ENCODE measurements at places on chromosomes 16 and 17.

GRCh38 chr16:30354423-30355143 lies 525 bp downstream of the CD2BP2 start:
- no peak for DNase-seq

DNA sequence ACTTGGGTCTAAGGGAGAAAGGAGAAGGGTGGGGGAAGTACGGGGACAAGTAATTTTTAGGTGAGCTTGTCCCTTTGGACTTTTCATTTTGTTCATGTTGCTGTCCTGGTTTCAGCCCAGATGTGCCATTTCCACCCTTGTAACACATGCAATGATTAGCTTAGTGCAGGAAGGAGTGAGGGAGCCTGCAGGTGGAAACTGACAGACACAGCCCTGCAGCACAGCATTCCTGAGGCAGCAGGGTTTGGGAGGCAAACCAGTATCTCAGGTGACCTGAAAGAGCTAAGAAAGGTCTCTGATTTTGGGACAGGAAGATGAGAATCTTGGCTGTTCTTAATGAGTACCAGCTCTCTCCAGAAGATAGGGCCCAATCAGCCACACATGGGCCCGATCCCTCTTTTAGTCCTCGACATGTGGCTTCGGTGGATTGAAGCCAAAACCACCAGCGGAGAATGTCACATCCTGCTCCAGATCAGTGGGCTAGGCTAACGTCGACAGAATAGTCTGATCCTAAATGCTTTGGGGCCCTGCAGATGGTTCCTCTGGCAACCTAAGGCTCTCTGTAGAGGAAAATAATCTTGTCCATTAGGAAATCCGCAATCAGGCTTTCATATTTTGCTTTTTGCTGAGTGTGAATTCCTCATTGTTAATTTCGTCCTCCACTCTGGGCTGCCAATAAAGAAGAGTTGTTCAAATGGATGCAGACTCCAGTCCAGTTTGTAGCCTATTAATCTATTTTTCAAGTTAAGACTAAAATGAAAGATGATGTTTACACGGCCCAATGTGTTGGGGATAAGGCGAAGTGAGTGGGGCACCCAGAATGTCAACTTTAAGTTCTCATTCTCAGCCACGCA lies 3.8 kb upstream of the RNF157 start:
- no peak for DNase-seq

DNA sequence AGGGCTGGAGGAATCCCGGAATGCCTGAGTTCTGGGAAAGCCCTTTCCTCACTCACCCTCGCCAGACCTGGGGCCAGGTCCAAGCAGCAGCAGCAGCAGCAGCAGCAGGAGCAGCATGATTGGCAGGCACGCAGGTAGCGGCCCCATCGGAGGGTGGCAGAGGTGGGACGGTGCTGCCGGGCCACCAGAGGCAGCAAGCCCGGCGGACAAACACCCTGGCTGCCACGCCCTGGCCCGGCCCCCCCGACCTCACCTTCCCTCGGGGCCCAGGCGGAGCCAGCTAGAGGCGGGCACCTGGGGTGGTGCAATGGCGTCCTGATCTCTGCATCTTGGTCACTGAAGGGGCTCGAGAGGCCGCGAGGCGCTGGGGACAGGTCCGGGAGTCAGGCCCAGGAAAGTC lies 122.4 kb downstream of the LAT start:
- DNase-seq, result no peak

DNA sequence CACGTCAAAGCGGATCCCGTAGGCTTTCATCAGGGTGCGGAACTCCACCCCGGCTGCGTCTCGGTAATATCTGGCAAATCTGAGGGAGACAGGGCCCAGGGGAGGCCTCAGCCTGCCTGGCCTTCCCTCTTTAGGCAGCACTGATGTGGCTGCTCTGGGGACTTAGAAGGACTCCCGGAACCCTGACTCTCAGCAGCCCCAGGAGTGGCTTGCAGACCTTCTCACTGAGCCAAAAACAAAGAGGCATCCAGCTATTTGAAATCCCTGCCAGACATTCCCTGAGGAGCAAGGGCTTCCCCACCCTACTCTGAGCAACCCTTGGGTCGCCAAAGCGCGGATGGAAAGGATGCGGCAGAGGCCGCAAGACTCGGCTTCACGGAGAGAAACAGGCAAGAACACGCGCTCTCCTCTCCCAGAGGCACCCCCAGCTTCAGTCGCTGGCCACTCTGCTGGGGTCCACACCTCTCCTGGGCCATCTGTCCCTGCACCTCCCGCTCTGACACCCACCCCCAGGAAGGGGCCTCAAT lies 7.9 kb downstream of the P2RX5 start:
- no peak for DNase-seq

GRCh38 chr17:45992175-45992574 lies 6.9 kb upstream of the STH start:
- no peak for DNase-seq

GRCh38 chr16:88999457-89000206 lies 22.6 kb upstream of the CBFA2T3 start:
- DNase-seq, result peak; percentile 7

DNA sequence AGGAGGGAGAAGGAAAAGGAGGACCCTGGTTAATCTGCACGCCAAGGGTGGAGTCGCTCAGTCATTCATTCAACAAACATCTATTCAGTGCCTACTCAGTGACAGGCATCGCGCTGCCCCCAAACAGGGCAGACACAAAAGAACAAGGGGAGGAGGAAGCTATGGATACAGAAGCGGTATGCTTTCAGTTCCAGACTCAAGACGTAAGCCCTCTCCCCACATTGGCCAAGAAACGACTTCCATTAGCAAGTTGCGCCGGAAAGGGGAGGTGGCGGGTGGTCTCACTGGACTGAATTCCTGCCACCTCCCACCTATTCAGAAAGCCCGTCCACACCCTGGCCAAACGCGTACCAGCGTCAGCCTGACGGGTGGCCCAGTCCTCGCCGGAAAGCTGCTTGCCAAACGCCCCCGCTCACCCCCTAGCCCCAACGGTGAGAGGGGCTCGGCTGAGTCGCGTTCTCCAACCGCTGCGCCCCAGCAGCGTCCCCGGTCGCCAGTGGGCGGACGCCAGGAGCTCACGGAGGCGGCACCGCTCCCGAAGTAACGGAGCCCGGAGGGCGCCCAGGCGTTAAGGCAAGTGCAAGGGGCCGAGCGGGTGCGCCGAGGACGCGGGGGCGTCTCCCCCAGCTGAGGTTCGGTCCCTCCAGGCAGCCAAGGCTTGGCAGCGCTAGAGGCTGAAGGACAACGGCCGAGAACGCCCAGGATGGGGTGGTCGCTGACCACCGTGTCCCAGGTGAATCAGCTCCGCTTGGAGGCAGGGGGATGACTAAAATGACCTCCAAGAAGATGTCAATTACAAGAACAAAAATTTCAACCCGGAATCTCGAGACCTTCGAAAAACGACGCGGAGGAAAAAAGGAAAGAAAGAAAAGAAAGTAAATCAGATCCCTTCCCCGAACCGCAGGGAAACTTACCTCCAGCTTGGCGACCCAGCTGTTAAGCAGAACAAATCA lies 470.7 kb downstream of the SOX9 start:
- peak; percentile 41 for DNase-seq

DNA sequence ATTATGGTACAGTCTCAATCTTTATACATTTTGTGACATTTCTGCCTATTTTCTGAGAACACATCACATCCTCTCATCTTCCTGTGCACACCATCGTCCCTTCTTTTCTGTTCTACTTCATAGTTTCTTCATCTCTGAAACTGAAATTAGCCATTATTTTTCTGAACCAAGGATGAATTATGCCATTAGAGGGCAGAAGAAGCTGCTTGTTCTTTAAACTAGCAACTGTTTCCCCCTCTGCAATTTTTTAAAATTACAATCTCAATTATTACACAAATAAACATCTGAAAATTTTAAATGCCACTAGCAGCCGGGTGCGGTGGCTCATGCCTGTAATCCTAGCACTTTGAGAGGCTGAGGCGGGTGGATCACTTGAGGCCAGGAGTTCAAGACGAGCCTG lies 41.3 kb downstream of the RBBP6 start:
- peak; percentile 36 for DNase-seq

DNA sequence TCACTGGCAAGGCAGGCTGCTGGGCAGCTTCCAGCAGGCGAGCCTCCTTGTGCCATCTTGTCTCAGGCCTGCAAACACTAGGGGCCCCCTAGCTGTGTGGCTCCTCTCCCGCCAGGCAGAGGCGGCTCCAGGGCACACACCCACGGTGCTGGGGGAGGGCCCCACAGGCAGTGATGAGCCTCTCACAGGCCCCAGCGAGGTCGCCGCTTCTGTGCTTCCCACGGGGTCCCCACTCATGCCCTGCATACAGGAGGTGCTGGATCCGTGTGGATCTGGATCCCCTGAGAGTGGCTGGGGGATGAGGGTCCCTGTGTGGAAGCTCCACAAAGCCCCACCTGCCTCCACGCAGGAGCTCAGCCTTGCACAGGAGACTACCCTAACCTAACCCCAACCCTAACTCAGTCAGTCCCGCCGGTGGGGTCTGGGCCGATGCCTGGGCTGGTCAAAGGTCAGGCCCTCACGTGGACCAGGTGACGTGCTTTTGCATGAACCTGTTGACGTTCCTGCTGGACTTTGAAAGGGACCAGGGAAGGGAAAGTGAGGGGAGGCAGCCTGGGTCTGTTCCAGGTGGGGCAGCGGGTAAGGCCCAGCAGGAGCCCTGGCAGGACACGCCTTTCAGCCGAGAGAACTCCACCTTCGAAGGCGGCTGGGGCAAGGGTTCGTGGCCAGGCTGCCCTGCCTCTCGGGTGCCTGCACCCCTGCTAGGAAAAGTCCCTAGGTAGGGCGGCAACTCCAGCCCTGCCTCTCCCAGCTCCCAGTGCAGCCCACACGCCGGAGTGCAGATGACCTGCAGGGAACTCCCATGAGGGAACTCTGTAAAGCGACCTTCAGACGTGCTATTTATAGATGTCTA lies 5.2 kb downstream of the SECTM1 start:
- DNase-seq, result peak; percentile 43

GRCh38 chr16:73083271-73083670 lies 35.3 kb upstream of the ZFHX3 start:
- no peak for DNase-seq

- no peak for DNase-seq
Measured at GRCh38 chr16:11447836-11448235, 102.6 kb downstream of the RMI2 start.

DNA sequence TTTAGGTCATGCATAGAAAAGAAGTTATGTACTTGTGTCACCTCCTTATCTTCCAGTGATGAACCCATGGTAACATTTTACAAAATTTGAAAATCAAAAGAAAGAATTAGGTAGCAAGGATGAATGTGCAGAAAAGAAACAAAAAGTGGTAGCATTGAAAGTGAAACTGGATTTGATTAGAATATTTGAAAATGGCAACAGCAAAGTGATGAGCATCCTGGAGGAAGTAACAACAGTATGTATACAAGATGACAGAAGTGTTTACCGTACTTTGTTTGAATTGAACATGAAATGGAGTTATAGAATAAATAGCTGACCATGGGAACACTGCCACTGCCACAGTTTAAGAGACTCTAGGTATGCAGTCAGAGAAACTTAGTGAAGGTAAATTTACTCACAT lies 1313.1 kb downstream of the CDH11 start:
- no peak for DNase-seq

DNA sequence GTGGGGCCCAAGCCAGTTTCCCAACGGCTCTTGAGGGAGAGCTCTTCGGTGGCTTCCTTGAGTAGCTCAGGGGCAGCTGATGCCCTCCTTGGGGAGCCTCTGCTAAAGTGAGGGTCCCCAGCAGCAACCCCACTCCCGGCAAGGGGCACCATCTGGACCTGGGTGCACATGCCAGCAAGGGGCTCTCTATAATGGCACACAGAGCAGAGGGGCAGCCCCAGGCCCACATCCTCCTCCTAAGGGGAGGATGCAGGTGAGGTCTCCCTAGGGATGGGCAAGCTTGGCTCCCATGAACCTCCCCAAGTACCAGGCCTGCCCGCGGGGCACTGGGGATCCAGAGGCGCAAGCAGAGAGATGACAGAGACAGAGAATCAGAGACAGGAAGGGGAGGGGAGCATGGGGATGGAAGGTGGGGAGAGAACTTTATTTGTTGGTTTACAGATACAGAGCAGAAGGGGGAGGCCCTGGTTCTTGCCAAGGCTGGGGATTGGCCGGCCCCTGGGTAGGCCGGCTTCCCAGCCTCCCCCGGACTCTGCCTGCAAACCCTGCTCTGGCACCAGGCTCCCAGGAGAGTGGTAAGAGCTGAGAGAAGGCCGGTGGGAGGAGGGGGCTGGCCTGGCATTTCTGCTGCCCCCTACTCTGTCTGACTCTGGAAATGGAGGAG lies 61.4 kb downstream of the SRCIN1 start:
- DNase-seq, result no peak

- no peak for DNase-seq
Measured at GRCh38 chr16:75647112-75647491, 363 bp downstream of the KARS1 start.

DNA sequence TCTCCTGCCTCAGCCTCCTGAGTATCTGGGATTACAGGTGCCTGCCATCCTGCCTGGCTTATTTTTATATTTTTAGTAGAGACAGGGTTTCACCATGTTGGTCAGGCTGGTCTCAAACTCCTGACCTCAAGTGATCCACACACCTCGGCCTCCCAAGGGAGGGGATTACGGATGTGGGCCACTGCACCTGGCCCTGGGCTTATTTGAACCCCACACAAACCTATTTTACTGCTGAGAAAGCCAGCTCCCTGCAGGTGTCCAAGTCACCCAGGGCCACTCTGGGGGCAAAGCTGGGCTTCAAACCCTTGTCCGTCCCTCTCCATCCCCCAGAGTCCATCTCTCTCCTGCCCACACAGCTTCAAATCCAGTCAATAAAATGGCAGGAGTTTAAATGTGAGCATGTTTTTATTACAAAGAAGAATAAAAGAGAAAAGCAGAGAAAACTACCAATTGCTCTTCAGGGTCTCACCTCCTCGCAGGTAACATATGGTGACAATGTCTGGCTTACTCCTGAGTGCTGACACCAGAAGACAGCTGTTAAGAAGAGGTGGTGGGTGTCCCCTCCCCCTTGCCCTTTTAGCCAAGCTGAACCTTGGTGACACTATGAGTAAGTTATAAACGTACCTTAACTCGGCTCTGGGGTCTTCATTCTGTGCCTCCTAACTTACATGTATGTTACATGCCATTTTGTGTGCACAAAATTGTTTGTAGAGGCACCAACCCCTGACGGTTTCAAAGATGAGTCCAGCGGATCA lies 45.4 kb downstream of the LAT start:
- no peak for DNase-seq
